Heart right ventricle (tissue), 16 donors: ENCODE measurements at places on chromosomes 4 and X. TPM values are rescaled to one million over a fixed set of nuclear protein-coding genes. Genes with fewer than 3 reads are reported as not detected.

DNA sequence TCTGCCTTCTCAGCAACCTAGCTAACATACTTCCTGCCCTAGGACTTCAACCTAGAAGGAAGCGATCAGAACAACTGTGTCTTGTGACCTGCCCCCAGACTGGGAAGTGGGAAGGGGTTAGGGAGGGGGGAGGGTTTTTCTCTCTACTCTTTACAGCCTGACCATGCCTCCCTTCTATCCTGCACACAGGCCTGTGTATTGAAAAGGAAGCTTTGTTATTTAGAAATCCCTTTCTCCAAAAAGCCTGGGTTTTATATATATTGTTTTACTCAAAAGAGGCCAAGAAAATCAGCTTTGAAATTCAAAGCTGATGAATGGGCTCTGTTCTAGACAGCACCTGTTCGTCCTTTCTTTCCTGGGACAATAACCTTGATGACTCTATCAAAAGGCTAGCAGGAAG is 35.2 kb upstream of the SMS start:
- no peaks in the 10 kb centered on the region for H3K36me3 ChIP-seq
- no peak for DNase-seq
- no peaks in the 10 kb centered on the region for H3K27me3 ChIP-seq
- no peak overlapping the region for H3K27ac ChIP-seq
- H3K4me3 ChIP-seq = no peak overlapping the region

KCNIP4 gene
- not detected for total RNA-seq

ADH1A gene
- total RNA-seq = not detected

GRCh38 chr4:152572417-152573086 is 36.7 kb upstream of the FBXW7 start:
- H3K27ac ChIP-seq = no peak overlapping the region
- no peaks in the 10 kb centered on the region for H3K27me3 ChIP-seq
- H3K4me3 ChIP-seq = no peak overlapping the region
- DNase-seq = no peak
- H3K4me1 ChIP-seq = no peaks in the 10 kb centered on the region

GRCh38 chr4:102469806-102470205 is 31.4 kb upstream of the NFKB1 start:
- H3K36me3 ChIP-seq = no peaks in the 10 kb centered on the region
- no peaks in the 10 kb centered on the region for H3K27me3 ChIP-seq
- DNase-seq = no peak

BLOC1S4 gene
- 6.7 TPM for total RNA-seq

GRCh38 chr4:20431543-20431951 is 179.8 kb downstream of the SLIT2 start:
- H3K36me3 ChIP-seq = no peaks in the 10 kb centered on the region
- no peak overlapping the region for H3K4me3 ChIP-seq
- no peak overlapping the region for H3K27ac ChIP-seq

- H3K27me3 ChIP-seq = no peaks in the 10 kb centered on the region
- H3K4me3 ChIP-seq = no peak overlapping the region
- no peak for DNase-seq
- H3K36me3 ChIP-seq = no peaks in the 10 kb centered on the region
- H3K27ac ChIP-seq = no peak overlapping the region
Observed at GRCh38 chr4:76486588-76487276, 51.7 kb downstream of the SHROOM3 start.

VCX3B gene
- not detected for total RNA-seq

DNA sequence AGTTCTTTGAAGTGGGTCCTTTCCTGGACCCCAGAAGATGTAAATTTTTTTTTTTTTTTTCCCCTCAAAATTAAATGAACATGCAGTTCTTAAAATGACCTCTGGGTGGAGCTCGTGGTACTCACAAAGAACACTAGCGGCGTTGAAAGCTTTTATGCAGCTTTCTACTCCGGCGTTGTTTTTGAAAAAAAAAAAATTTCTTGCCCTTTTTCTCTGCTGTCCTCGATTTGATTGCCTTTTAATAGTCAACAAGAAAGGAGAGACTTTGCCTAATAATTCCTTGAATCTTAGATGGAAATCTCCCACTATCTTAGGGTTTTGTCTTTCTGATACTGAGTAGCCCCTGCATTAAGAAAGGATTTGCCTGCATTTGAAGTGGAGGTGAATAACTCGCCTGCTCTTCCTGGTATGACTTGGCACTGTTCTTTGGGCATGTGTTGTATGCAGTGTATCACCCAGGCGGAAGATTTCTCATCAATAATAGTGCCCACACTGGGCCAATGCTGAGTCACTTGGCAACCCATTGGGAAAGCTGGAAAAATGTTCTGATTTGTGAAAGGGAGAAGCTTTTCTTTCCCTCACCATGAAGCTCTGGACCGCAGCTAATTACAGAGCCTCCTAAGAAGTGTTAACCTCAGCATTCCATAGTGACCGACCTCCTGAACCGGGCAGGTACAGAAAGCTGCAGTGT is 104.0 kb downstream of the PHEX start:
- no peak overlapping the region for H3K27ac ChIP-seq
- H3K4me1 ChIP-seq = no peaks in the 10 kb centered on the region
- DNase-seq = peak; percentile 5

TBC1D8B gene
- 2.2 TPM for total RNA-seq

CHRNA9 gene
- not detected for total RNA-seq

GRCh38 chr4:93072292-93072691 is 756.3 kb upstream of the ATOH1 start:
- no peak overlapping the region for H3K27ac ChIP-seq
- no peaks in the 10 kb centered on the region for H3K27me3 ChIP-seq
- no peak overlapping the region for H3K4me3 ChIP-seq
- H3K36me3 ChIP-seq = no peaks in the 10 kb centered on the region
- no peaks in the 10 kb centered on the region for H3K4me1 ChIP-seq
- no peak for DNase-seq

ABRAXAS1 gene
- 7.0 TPM for total RNA-seq

- no peak overlapping the region for H3K27ac ChIP-seq
- H3K4me1 ChIP-seq = no peaks in the 10 kb centered on the region
- H3K27me3 ChIP-seq = no peaks in the 10 kb centered on the region
- no peaks in the 10 kb centered on the region for H3K36me3 ChIP-seq
- DNase-seq = no peak
- no peak overlapping the region for H3K4me3 ChIP-seq
Observed at GRCh38 chr4:177380730-177381287, 61.4 kb downstream of the AGA start.

GRCh38 chrX:143455046-143455445 is 62.2 kb downstream of the SPANXN3 start:
- H3K27ac ChIP-seq = peak overlapping the region; percentile 53
- no peaks in the 10 kb centered on the region for H3K4me1 ChIP-seq
- DNase-seq = no peak
- H3K4me3 ChIP-seq = no peak overlapping the region

DNA sequence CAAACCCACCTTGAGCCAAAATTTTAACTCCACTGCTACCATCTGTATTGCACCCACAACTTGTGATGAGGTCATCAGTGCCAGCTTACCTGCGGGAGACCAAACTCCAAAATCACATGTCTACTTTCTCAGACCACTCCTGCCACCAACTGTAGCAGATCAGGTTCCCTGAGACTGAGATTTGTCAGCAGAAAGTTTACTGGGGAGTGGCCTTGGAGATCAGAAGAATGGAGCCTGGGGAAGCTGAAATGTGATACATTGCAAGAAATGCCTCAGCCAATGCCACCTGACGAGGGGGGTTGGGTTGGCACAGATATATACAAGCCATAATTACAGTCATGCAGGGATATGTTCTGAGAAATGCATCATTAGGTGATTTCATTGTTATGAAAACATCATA is 19.1 kb downstream of the HAUS3 start:
- no peak for DNase-seq
- peaks cover 4% of the 10 kb centered on the region for H3K4me1 ChIP-seq
- H3K27ac ChIP-seq = no peak overlapping the region
- H3K36me3 ChIP-seq = peaks cover 24% of the 10 kb centered on the region

MAGEA10 gene
- not detected for total RNA-seq
